Mesendoderm (in vitro differentiated cells): ENCODE measurements at places on chromosomes 16 and 17.

DNA sequence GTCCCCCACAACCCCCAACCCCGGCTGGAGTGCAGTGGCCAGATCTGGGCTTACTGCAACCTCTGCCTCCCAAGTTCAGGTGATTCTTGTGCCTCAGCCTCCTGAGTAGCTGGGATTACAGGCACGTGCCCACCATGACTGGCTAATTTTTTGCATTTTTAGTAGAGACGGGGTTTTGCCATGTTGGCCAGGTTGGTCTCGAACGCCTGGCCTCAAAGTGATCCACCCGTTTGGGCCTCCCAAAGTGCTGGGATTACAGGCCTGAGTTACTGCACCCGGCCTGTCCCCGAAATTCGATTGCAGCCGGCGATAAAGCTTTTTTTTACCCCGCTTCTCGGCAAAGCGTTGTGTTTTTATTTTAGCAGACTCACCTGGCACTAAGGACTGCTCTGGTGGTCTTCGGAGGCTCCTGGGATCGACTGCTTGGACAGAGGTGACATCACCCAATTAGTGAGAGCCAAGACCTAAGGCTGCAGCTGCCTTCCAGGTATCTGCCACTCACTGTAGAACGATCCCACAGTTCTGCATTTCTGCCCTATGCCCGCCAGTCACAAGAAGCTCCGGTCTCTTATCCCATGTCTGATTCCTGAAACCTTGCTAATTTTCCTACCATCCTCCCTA is 82.2 kb upstream of the ARL4D start:
- H3K36me3 ChIP-seq: no peaks in the 10 kb centered on the region
- H3K27me3 ChIP-seq: no peaks in the 10 kb centered on the region
- H3K27ac ChIP-seq: peak overlapping the region; percentile 34
- no peaks in the 10 kb centered on the region for H3K4me1 ChIP-seq
- H3K4me3 ChIP-seq: no peak overlapping the region
- DNase-seq: peak; percentile 67

DNA sequence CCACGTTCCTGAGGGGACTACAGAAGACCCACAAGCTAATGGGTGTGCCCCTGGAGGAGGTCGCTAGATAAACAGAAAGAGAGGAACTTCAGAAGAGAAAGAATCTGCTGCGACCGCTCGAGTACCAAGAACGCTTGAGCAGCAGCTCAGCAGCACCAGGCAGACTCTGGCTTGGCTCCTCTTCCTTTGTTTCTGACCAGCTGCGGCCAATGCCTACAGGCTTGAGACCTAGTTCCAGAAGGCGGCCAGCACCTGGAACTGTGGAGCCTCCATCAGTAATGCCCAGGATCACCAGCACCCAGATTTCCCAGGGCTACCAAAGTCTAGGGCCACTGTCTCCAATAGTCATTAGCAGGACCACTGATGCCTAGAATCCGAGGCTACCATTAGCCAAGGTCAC is 26.0 kb upstream of the GOSR2 start:
- DNase-seq: no peak
- no peak overlapping the region for H3K27ac ChIP-seq
- H3K4me3 ChIP-seq: no peak overlapping the region
- no peaks in the 10 kb centered on the region for H3K36me3 ChIP-seq
- H3K4me1 ChIP-seq: peaks cover 13% of the 10 kb centered on the region

- DNase-seq: peak; percentile 44
- H3K36me3 ChIP-seq: peaks cover 4% of the 10 kb centered on the region
- H3K27me3 ChIP-seq: no peaks in the 10 kb centered on the region
Observed at GRCh38 chr17:44084131-44084538, 13.6 kb downstream of the G6PC3 start.

DNA sequence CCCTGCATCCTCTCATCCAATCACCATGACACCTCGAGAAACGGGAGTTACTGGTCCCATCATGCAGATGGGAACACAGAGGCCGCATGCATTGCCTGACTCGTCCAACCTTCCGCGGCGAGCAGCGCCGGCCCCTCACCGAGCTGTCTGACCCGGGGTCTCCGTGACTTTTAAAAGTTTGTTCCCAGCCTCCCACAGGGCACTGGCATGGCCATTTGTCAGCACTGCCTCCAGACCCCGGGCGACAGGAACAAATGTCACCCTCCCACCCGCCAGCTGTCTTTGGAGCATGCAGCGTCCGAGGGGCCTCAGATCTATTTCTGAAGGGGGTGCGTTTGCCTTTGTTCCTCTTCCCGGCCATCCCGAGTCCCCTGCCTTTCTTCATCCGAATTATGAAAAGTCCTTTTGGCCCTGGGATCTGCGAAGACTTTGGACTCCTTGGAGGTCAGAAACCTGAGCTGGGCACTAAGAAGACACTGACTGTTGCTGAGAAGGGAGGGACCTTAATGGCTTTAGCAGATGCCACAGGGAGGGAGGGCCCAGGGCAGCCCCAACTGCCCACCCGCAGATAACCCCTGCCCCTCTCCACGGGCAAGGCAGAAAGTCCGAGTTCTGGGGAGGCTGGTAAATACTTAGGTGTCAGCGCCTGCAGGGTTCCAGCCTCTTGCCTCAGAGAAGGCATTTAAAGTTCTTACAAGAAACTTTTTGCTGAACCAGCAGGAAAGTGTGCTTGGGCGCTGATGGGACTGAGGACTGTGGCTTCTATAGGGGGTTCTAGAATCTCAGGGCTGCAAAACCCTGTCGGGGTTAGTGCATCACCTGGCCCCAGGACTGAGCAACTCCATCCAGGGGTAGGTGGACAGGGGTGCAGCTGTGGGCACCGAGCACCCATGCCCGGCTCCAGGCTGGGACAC is 348.1 kb downstream of the FOXL1 start:
- H3K36me3 ChIP-seq: no peaks in the 10 kb centered on the region
- H3K27me3 ChIP-seq: no peaks in the 10 kb centered on the region
- H3K4me3 ChIP-seq: no peak overlapping the region
- H3K4me1 ChIP-seq: peaks cover 11% of the 10 kb centered on the region
- no peak for DNase-seq

DNA sequence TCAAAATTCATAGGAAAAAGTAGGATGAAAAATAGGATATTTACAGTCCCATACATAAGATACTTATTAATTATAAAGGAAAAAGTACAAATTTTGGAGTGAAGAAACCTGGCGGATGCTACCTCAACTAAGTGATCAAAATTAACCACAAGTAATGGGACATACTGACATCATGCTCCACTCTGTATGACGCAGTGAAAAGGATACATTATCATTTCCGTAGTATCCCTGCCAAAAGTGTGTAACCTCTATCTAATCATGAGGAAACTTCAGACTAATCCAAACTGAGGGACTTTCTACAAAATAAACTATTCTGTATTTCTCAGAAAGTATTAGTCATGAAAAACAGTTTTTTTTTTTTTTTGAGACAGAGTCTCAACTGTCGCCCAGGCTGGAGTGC is 60.5 kb downstream of the TRIM37 start:
- H3K36me3 ChIP-seq: no peaks in the 10 kb centered on the region
- no peaks in the 10 kb centered on the region for H3K4me1 ChIP-seq
- no peak overlapping the region for H3K27ac ChIP-seq
- no peak for DNase-seq

DNA sequence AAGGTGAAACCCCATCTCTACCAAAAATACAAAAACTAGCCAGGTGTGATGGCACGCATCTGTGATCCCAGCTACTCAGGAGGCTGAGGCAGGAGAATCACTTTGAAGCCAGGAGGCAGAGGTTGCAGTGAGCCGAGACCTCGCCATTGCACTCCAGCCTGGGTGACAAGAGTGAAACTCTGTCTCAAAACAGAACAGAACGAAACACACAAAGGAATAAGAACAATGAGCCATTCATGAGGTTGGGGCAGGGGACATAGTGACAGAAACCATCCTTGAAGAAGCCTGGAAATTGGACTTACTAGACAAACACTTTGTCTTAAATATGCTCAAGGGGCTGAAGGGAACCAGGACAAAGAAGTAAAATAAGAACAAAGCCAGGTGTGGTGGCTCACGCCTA is 39.4 kb downstream of the WDR45B start:
- H3K4me3 ChIP-seq: no peak overlapping the region
- H3K36me3 ChIP-seq: peaks cover 10% of the 10 kb centered on the region
- H3K27ac ChIP-seq: no peak overlapping the region

- no peaks in the 10 kb centered on the region for H3K4me1 ChIP-seq
- no peaks in the 10 kb centered on the region for H3K27me3 ChIP-seq
- peak; percentile 55 for DNase-seq
Observed at GRCh38 chr17:3879186-3879585, 13.7 kb downstream of the CAMKK1 start.

- H3K4me1 ChIP-seq: peaks cover 38% of the 10 kb centered on the region
- H3K27ac ChIP-seq: no peak overlapping the region
- H3K4me3 ChIP-seq: no peak overlapping the region
- H3K36me3 ChIP-seq: peaks cover 4% of the 10 kb centered on the region
- no peaks in the 10 kb centered on the region for H3K27me3 ChIP-seq
- DNase-seq: no peak
Observed at GRCh38 chr17:40349477-40349894, 15.1 kb downstream of the GJD3 start.

GRCh38 chr17:10516065-10516464 is 2.3 kb downstream of the MYH1 start:
- no peaks in the 10 kb centered on the region for H3K36me3 ChIP-seq
- no peak overlapping the region for H3K4me3 ChIP-seq
- no peak overlapping the region for H3K27ac ChIP-seq
- no peaks in the 10 kb centered on the region for H3K27me3 ChIP-seq

DNA sequence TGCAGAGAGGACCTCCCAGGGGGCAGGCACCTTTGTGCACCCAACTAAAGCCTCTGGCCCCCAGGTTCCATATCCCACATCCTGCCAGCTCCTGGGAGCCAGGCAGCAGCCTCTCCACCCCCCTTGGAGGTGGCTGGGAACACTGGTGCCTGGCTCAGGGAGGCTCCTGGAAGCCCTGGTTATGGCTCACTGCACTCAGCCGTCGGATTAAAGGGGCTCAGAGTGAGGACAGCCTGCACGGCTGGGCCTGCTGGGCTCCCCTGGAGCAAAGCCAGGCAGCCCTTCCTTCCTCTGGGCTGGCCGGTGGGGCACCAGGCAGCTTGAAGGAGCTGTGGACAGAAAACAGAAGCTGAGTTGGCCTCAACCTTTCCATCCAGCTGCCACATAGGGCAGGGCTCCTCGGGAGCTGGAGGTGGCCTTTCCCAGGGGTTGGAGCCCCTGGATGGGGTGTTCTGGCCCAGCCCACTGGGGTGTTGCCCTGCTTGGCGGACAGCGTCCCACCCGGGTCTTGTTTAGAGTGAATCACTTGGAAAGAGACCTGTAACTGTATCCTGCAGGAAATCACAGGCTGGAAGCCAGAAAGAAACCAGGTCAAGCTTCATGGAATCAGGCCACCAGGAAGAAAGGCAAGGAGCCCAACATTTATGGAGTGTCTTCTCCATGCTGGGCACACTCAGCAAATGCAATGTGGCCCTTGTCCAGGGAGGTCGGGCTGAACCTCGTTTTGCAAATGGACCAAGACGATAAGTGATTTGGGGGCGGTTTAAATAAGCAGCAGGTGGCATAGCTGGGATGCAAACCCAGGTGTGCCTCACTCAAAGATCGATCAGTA is 253.3 kb downstream of the SOX9 start:
- H3K4me3 ChIP-seq: no peak overlapping the region
- no peaks in the 10 kb centered on the region for H3K36me3 ChIP-seq
- DNase-seq: no peak
- no peaks in the 10 kb centered on the region for H3K4me1 ChIP-seq
- H3K27ac ChIP-seq: no peak overlapping the region

GRCh38 chr17:51057534-51057933 is 63.1 kb downstream of the SPAG9 start:
- no peaks in the 10 kb centered on the region for H3K4me1 ChIP-seq
- H3K27ac ChIP-seq: no peak overlapping the region
- no peak overlapping the region for H3K4me3 ChIP-seq
- H3K36me3 ChIP-seq: no peaks in the 10 kb centered on the region
- H3K27me3 ChIP-seq: no peaks in the 10 kb centered on the region
- DNase-seq: no peak

GRCh38 chr16:87435372-87436224 is 43.5 kb downstream of the MAP1LC3B start:
- no peak overlapping the region for H3K4me3 ChIP-seq
- no peaks in the 10 kb centered on the region for H3K36me3 ChIP-seq
- H3K27ac ChIP-seq: no peak overlapping the region
- DNase-seq: no peak
- no peaks in the 10 kb centered on the region for H3K4me1 ChIP-seq
- no peaks in the 10 kb centered on the region for H3K27me3 ChIP-seq

- peaks cover 22% of the 10 kb centered on the region for H3K4me1 ChIP-seq
- no peaks in the 10 kb centered on the region for H3K36me3 ChIP-seq
- H3K27ac ChIP-seq: no peak overlapping the region
- no peaks in the 10 kb centered on the region for H3K27me3 ChIP-seq
Observed at GRCh38 chr17:28394337-28395116, 11.5 kb downstream of the SLC46A1 start.

DNA sequence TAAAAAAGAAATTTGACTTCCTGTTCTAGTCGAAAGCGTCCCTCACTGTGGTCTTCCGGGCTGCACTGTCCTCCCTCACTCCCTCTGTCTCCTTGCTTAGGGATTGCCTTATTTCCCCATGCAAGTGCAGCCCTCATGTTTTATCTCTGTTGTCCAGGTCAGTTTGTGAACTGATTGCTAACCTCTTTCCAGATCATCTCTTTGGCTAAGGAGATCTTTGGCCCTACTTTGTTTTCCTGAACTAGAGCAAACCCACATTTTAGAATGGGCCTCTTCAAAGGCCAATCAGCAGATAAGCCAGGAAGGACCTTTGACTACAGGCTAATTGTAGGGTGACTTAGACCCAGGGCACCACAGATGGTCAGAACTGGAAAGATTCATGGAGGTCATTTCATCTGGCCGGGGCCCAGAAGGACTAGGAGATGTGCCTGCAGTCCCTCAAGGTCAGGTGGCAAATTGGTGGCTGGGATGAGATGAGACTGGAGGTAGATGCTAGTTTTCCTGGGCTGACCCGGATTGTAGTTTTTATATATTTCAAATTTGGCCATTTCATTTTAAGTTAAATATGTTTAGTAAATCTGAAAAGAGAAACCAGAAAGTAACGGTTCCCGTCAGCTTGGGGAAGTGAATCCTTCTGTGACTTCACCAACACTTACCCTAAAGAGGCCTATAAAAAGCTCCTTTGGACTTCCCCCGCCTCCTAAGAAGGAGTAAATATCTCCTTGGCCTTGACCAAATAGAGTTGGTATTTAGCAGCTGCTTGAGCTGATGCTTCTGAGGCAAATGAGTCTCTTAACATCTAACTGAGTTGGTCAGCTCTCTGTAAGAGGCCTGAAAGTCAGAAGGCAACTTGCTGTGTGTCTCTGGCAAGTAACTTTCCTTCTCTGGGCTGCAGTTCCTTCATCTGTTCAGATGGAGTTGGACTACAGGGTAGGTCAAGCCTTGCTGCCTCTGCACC is 6.2 kb upstream of the SLC25A19 start:
- H3K4me3 ChIP-seq: no peak overlapping the region
- no peak overlapping the region for H3K27ac ChIP-seq
- H3K27me3 ChIP-seq: no peaks in the 10 kb centered on the region
- H3K4me1 ChIP-seq: no peaks in the 10 kb centered on the region
- no peaks in the 10 kb centered on the region for H3K36me3 ChIP-seq

DNA sequence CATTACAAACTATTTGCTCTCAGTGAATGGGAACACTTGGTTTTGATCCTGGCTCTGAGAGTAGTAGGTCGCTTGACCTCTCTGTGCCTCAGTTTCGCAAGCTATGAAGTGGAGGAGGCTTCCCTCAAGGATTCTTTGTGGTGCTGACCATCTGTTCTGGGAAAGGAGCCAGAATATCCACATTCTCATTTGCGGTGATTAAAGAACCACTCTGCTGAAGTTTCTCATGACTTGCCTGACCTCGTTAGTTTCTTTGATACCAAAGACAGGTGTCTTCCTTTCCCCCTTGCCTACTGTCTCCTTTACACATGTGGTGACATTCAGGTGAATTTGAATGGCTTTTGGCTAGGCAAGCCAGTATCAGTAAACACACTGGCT is 116.0 kb downstream of the SNX29 start:
- no peaks in the 10 kb centered on the region for H3K27me3 ChIP-seq
- H3K4me1 ChIP-seq: peaks cover 2% of the 10 kb centered on the region
- no peak for DNase-seq
- H3K4me3 ChIP-seq: no peak overlapping the region
